ENCODE measurements at places on chromosomes 7 and 10.

GRCh38 chr7:116138202-116138801 is 72.0 kb upstream of the TES start:
- DNase-seq, result peak; percentile 53

GRCh38 chr7:139108266-139109187 is 993 bp downstream of the ZC3HAV1 start:
- DNase-seq, result peak; percentile 4

- no peak for DNase-seq
Observed at GRCh38 chr7:107982042-107982840, 20.7 kb downstream of the LAMB1 start.

GRCh38 chr7:90910136-90910535 is 314.0 kb downstream of the CDK14 start:
- no peak for DNase-seq

- no peak for DNase-seq
Observed at GRCh38 chr7:139457153-139457946, 26.1 kb downstream of the KLRG2 start.

- peak; percentile 82 for DNase-seq
Observed at GRCh38 chr10:32982911-32983909, 25.2 kb upstream of the ITGB1 start.

DNA sequence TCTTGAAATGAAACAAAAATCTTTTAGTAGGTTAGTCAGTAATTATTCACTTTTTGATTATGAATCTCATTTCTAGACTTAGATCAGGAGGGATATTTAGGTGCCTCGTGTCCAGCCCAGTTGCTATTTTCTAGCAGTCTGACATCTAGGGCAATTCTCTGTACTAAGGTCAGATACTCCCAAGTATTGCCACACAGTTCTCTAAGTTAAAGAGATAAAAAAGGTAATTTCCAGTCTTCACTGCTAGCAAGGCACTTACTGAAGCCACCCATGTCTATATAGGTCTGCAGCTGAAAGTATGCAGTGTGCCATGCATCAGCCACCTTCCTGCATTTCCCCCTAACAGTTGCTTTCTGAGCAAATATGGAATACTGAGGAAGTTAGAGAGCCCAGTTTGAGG is 83.4 kb downstream of the PON1 start:
- DNase-seq, result no peak

- no peak for DNase-seq
Observed at GRCh38 chr7:11950281-11950680, 118.3 kb upstream of the THSD7A start.

DNA sequence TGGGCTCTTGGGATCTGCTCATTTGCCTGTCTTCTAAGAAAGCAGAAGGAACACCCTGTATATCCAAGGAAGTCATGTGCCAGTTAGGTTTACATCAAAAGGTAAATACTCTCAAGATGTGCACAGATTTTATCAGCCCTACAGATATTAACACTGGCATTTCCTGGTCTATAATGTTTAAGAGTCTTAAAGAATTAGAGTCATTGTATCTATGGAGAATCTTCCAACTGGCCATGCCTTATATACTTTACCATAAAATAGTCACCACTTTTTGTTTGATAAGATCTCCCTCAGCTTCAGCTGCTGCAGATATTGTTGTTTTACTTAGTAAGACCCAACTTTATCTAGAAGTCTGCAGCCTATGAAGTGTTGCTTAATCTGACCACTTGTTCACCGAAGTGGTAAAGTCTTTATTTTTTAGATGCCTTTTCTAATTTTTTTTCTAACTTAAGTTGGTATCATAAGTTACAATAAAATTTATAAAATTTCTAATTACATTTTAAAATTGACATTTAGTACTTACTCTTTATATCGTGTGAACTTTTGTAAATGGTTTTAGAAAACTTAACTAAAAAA is 58.5 kb downstream of the CPED1 start:
- DNase-seq, result no peak

GRCh38 chr10:11351801-11352200 is 259.6 kb downstream of the USP6NL start:
- DNase-seq, result no peak

DNA sequence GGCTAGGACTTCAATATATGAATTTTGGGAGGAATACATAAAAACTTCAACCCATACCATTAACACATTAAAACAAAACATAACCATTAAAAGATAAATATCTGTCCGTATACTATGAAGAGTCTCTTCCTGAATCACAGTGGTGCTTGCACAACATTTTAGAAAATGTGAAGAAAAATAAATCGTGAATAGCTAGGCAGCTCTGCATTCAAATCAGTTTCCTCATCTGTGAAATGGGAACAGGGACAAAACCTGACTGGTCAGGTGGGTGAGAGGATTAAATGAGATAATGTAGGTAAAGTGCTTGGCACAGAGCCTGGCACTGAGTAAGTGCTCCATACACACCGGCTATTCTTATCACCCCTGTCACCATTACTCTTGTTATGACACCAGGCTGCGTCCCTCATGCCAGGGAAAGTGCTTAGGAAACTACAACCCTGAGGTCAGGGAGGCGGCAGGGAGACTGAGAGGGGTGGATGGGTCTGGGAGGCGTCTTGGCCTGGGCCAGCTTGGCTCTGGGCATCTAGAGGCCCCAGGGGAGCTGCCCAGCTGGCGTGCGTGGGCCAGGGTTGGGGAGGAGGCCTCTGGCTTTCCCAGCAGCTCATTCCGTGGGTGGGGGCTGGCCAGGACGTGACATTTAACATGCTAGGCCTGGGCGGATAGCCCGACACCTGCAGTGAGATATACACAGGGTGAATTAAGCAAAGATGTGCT is 78.3 kb downstream of the SH3PXD2A start:
- DNase-seq, result peak; percentile 62

GRCh38 chr7:32191305-32191704 is 121.1 kb upstream of the PDE1C start:
- DNase-seq, result no peak

GRCh38 chr7:144777005-144777839 is 58.6 kb downstream of the TPK1 start:
- DNase-seq, result no peak

DNA sequence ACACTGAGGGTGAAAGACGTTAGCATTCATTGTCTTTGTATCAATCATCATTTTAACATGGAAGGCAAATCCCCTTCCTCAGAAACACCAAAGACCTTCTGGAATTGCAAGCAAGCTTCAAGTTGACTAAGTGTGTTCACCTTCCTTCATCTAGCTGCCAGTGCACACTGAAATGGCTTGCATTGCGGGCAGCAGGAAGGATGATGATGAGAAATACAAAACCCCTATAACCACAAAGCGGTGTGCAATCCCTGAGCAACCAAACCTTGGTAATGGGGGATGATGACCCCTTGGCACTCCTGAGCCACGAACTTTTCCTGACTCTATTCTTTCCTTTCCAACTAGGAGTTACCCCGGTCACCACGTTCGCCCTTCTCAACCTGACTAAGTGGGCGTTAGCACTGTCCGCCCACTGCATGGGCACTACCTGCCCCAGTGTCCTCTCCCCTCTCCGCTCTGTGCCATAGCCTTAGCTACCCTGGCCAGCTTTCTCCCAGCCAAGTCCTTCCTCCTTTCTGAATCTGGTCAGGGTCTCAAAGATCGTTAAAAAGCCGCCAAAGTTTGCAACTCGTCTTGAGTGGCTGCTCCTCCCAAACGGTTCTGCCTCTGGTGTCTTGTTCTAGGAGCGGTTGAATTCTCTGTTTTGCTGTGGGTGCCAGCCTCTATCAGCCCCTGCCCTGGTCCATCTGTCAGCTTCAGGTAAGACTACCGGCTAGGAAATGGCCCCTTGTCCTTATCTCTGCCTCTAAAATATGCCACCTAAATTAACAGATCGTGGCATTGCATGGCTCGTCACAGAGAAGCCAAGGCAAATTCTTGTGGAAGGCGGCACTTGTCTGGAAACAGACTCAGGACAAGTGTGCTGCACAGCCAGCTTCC is 586 bp upstream of the AOC1 start:
- DNase-seq, result no peak
